LoVo (cell line): ENCODE measurements at places on chromosomes 7 and 10.

DNA sequence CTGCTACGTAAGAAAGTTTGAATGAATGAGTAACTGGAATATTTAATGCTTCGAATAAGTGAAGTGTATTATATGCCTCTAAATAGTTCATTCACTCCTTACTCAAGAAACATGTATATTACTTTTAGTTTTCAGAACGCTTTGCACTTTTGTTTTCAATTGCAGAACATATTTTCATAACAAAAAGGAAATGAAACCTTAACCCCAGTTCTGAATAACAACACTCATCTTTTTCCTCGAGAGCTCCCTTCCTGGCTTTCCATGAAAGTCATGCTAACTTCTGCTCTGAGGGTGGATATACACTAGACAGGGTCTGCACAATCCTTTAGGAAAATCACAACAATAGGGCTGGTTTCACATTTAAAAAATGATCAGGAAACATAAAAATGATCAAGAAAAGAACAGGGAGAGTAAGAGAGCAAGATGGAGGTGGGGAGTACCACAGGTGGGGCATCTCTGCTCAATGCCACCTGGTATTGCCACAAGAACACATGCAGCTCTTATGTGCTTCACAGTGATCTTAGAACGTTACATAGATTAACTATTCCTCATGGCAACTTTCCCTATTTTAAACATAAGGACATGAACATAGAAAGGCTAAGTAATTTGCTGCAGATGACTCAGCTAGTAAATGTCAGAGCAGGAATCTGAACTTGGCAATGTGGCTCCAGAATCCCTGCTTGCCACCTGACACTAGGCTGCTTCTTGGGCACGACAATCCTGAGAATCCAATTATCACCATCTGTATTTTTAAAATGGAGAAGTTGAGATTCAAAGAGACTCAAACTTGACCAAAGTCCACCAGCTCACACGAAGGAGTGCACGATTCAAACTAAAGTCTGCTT, 219.5 kb upstream of the AOAH start:
- no peak for DNase-seq

DNA sequence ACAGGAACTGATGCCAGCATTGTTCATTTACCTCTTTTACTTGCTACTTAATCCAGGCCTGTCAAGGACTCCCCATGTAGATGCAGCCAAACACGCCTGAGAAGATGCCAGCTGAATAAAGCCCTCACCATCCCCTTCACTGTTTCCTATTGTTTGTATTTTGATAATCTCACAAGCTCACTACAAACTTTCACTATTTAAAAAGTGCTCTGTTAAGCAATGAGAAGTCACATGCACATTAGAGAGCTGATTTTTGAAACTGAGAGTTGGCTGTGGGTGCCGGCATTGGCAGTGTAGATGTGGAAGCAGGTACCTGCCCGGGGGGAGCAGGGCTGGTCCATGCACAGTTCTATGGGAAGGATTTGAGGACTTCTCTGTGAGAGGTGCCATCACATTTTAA, 169.8 kb upstream of the GRB10 start:
- no peak for DNase-seq

- no peak for DNase-seq
Measured at GRCh38 chr10:89147256-89147655, 59.9 kb downstream of the CH25H start.

GRCh38 chr10:129411772-129412171, 55.3 kb upstream of the MGMT start:
- no peak for DNase-seq

DNA sequence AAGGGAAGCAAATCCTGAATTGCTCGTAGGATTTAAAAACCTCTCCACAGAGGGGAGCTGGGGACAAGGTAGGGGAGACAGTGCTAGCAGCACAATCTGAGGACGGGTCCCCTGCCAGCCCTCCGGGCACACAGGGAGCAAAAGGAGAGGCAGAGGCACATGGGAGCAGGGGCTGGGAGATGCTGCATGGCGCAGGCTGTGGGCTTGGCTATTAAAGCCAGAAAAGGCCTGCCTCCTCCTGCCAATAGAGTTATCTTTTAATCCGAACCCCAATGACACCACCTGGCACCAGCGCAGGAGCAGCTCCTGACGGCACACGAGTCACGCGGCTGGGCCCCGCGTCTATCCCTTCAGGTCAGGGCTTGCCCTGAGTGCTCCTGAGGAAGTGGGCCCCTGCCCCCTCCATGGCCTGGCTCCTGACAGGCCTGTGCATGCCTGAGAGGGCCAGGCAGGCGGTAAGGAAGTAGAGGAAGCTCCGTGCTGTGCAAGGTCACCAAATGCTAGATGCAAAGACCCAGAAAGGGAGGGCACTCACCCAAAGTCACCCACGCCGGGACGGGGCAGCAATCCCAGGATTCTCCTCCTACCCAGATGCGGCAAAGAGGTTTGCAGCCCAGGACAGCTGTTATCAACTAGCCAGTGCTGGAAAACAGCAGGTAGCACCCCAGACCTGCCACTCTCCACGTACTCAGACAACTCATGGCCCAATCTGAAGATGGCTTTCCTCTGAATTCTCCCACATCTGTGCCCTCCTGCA, 28.1 kb downstream of the DLG5 start:
- DNase-seq = no peak

- DNase-seq = no peak
Measured at GRCh38 chr7:31251441-31251840, 89.1 kb downstream of the NEUROD6 start.

GRCh38 chr10:78448994-78449418, 415.3 kb downstream of the RPS24 start:
- DNase-seq = no peak
